Lung (tissue), 17 donors: ENCODE measurements at places on chromosomes 4 and X.

DNA sequence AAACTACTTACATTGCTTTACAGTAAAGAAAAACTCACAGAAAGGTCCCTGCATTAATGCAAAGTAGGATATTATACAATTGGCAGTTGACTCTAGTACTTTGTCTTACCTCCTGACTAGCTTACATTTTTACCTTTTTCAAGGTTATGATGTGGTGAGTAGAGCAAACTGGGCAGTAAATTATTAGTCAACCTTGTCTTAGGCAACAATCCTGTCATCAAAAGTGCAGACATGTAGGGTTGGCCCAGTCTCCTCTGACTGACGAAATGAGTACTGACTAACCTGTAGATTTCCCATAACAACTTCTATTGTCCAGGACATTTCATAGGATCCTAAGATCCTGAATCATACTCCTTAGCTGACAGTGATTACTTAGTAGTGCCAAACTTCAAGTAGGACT, 142.0 kb upstream of the NUDT6 start:
- no peak for DNase-seq

DNA sequence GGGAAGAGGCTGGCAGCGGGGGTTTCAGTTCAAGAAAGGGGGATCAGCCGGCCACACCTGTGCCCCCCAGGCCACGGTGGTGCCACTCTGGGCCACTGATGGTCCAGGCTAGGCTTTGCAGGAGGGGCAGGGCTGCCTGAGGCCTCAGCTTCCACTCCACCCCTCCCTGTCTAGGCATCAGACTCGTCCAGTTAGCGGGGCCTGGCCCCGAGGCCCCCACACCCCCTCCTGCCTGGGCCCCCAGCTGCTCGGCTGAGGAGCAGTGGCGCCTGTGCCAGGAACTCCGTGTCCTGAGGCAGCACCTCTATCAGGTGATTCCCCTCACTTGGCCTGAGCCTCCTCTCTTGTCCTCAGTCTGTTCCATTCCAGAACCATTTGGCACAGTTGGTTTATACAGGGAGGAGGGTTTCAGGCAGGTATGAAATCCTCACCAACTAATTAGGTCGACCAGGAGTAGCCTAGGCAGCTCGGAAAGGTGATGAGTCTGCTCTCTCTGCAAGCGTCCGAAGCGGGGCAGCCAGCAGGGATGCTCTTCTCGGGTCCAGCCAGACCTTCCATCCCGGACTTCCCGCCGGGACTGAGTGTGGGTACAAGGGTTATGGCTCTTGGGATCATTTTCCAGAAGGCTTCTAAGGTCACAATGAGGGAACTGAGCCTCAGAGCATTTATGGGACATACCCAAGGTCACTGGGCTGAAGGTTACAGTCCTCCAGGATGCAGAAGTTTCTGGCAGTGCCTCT, 2.1 kb downstream of the NSG1 start:
- DNase-seq, result no peak

DNA sequence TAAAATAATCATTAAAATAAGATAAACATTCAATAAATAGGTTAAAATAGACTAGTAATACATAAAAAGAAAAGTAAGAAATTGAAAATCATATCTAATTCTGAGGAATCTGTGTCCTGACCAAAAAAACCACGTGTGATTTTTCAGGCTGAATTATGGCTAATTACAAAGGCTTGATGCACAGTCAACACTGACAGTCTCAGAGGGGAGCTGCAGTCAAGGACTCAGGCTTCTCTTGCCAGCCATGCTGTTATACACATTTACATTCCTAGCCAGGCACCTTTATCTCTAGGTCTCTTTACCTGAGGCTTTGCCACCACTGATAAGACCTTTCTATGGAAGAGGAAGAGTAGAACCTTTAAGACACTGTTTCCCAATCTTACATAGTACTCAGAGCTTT, 1737.7 kb upstream of the PCDH10 start:
- no peak for DNase-seq

- DNase-seq, result no peak
Observed at GRCh38 chr4:168486912-168487281, 6.6 kb upstream of the DDX60L start.

DNA sequence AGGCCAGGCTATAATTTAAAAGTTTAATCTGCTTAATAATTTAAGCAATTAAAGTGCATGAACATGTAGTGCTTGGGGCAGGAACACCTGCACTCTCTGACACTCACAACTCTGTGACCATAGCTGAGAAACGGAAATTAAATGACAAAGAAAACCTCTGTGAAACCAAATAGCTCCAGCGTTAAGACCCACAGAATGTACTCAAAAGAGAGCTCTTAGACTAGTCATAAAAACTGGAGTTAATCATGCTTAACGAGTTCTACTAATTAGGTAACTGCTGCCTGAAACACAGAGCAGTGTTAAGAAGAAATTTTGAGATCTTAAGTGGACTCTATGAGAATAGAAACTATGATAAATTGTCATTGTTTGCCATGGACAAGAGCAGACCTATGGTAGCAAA, 174.4 kb upstream of the SPIN4 start:
- no peak for DNase-seq

GRCh38 chrX:41946989-41947612, 23.7 kb upstream of the CASK start:
- DNase-seq, result no peak

DNA sequence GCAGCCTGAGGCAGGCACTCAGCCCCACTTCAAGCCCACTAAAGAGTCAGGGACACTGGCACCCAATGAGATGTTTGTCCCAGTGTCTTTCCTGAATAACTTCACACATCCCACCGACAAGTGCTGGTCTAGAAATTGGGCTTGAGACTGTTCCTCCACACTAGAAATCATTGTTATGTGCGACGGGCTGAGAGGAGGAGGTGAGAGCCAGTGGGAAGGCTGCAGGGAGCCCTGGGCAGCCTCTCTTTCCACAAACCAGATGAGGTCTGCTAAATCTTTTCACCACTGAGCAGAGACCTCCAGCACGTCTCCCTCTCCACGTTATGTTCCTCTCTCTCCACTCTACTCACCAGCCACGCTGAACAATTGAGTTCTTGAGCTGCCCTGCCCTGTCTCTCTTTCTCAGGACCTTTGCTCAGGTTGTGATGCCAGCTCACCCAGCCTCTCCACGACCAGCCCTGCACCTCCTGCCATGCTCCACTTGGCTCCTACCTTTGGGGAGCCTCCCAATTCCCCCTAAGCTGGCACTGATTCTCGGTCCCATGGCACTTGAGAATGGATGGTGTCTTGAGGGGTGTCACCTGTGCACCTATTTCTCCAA, 8.4 kb downstream of the SCD5 start:
- no peak for DNase-seq
